ENCODE measurements at places on chromosomes 2 and 18.

- DNase-seq, result no peak
Observed at GRCh38 chr18:32324181-32324580, 134.3 kb downstream of the MEP1B start.

GRCh38 chr2:61016392-61017002 lies 1.0 kb upstream of the PEX13 start:
- no peak for DNase-seq

DNA sequence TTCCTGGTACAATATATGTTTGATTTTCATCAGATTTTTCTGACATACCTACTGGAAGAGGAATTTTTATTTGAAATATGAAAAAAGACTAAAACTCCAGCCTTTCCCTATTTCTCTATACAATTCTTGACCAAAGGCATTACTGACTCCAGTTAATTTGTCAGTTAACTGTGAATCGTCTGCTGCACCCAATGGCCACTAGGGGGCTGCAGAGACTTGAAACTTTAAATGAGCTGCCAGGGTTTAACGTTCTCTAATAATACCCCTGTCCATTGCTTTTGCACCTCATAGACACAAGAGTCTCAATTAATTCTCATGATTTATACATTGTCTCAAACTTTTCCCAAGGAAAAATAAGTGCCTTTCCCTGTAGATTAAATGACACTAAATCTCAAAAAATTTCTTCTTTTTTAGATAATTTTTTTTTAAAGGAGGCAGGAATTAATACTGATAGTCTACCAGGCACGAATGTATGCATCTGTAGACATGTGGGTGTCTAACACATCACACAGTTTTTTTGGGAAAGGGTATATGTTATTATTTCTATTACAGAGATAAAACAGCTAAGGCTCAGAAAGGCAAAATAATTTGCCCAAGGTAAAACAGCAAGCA lies 1.8 kb upstream of the ALK start:
- peak; percentile 54 for DNase-seq

DNA sequence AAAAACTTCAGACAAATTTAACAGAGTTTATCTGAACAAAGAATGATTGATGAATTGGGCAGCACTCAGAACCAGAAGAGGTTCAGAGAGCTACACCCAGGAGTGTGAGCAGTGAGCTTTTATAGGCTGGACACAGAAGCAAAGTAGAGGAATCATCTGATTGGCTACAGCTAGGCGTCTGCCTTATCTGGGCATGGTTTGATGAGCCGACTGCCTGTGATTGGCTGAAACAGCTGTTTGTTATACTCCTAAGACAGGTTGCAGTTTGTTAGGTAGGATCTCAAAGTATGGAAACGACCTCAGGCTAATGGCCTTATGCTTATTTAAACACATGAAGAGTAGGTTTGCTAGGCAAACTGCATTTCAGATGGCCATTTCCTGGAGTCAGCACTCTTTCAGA lies 188.9 kb downstream of the MYO1B start:
- no peak for DNase-seq

- no peak for DNase-seq
Observed at GRCh38 chr2:21326152-21326551, 202.4 kb downstream of the TDRD15 start.
